Coronary artery (tissue), 2 donors: ENCODE measurements at places on chromosomes 2 and 18.

- no peak for DNase-seq
Measured at GRCh38 chr18:42030586-42031182, 75.7 kb downstream of the PIK3C3 start.

DNA sequence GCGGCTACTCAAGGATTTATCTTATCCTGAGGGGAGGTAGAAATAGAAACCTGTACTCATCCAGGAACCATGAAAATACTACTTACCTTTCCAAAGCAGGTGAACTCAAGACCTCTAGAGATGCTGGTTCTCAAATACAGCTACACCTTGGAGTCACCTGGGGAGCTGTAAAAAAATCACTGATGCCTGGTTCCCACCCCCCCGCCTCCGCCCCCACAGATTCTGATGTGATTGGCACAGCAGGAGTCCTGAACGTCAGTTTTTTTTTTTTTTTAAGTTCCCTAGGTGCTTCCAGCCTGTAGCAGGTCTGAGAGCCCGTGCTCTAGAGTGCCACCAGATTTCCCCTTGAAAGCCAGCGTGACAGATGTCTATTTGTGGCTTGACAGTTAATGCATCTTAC, 113.6 kb downstream of the MRO start:
- DNase-seq: no peak

GRCh38 chr2:125471963-125472362, 1184.0 kb upstream of the GYPC start:
- DNase-seq: no peak

DNA sequence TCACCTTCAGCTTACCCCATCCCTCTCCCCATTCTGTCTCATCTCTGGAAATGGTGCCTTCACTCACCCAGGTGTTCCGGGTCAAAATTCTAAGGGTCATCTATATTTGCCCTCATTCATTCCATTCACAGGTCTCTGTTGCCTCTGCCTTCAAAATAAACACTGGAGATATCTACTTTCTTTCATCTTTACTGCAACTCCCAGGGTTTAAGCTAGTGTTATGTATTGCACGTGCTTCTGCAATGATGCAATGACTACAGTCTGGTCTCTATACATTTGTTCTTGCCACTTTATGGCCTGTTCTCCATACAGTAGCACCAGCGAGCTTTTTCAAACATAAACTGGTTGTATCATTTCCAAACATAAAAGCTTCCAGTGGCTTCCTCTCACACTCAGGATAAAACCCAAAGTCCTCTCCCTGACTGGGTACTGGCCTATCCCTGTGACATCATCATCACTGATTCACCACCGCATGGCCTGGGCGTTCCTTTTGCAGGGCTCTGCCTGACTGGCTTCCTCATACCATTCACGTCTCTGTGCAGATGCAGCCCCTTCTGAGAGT, 14.3 kb downstream of the DSG2 start:
- DNase-seq: no peak

GRCh38 chr2:240628808-240629618, 3.7 kb downstream of the GPR35 start:
- peak; percentile 68 for DNase-seq

DNA sequence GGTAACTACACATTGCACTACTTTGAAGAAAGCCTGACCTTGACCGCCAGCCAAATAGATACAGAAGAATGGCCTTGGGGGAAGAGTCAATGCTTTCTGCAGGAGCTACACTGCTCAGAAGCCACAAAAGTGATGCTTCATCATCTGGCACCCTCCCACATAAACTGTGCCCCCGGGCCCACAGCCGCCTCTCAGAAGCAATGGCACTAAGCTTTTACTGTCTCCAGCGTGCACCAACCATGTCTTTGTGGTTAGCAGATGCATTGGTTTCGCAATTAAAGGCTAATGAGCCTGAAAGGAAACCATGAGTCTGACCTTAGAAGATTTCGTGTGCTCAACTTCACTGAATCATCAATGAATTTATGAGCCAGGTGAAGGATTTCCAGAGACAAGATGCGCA, 209.4 kb upstream of the TRIB2 start:
- no peak for DNase-seq

GRCh38 chr18:40371673-40372072, 1583.4 kb upstream of the PIK3C3 start:
- DNase-seq: no peak

DNA sequence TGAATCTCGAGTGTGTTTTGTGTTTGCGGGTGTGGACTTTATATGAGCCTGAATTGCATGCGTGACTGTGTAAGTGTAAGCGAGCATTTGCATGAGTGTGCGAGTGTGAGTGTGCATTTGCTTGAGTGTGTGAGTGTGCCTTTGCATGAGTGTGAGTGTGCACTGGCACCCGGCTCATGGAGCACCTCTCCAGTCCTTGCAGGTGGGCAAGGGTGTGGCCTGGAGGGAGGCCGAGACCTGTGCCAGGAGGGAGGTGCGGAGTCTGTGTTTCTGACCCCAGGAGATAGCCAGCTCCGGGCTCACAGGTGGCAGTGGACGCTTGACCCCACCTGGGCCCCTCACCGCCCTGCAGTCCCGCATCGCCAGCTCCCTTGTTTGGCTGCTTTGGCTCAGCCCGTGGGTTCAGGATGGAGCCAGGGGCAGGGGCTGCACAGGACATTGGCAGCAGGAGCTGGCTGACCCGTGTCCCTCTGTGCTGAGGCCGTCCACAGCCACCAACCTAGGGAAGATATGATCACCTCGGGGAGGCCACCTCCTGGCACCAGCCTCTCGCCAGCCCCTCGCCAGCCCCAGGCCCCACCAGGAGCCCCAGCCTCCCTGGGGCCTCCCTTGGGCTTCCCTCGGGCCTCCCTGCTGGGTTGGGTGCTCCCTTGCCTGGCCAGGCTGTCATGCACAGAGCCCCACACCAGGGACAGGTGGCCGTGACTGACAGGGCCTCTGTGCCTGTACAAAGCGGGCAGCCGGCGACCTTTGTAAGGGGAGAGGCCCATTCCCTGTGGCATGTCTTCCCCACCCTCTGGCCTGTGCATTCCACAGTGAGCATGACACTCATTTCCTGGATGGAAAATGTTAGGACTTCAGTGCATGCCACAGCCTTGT, 81.6 kb downstream of the PTGR3 start:
- DNase-seq: peak; percentile 58
